ENCODE measurements at places on chromosomes 3 and 15.
A peak's percentile ranks its signal among the peaks of the same experiment; 100 is the strongest.

- no peak for DNase-seq
Measured at GRCh38 chr3:12190832-12191231, 32.1 kb upstream of the TIMP4 start.

DNA sequence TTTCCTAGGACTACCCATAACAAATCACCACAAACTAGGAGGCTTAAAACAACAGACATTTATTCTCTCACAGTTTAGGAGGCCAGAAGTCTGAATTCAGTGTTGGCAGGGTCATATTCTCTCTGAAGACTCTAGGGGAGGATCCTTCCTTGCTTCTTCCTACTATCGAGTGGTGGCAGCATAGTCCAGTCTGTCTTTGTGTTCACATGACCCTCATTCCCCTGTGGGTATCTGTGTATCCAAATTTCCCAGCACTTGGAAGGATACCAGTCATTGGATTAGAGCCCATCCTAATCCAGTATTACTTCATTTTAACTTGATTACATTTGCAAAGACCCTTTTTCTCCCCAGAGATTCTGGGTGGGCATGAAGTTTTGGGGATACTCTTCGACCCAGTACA, 63.8 kb downstream of the GMPS start:
- DNase-seq = no peak

- DNase-seq = no peak
Measured at GRCh38 chr3:15646851-15647511, 45.4 kb downstream of the BTD start.

DNA sequence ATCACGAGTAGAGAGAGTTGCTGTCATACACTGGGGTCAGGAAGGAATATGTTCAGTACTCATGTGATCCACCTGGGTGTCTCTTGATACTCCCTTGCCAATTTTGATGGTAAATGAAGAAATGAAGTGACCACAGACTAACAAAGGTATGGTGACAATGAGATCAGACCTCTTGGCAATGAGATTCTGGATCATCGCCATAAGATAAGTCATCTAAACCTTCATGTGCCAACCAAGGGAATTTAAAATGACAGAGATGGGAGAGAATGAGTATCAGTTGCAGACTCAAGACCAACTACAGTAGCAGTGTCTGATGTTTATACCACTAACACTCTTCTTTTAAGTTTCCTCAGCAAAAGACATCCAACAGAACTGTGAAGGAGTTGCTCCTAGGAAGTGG, 601.0 kb downstream of the MECOM start:
- DNase-seq = no peak

DNA sequence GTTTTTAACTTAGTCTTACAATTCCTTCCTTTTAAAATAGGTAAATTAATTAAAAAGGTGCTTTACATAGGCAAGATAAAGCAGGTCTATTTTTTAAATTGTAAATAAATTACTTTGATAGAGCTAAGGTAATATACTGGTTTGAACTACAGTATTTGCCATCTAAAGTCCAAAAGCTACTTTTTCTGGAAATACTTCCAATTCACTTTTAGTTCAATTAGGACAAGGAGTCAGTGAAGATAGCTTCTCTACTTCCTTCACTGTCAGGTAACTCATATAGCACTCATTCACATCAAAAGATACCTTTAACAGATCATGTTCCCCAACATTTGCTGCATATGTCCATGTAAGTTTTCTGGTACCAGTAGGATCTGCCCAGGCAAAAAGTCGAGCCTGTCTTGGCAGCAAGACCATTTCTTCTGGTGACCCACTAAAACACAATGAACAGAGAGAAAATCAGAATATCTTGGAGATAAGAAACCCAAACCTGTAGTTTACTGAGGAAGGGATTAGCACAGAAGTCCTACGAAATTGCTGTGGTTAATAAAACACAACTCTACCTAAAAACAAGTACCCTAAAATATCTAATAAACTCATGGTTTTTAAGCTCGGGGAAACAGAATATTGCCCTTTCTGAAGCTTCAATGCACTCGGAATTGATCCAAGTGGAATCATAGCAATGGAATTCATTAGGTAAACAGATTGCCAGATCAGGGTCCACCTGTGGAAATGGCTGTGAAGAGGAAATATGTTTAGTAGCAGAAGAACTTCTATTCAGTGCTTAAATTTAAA, 153.1 kb downstream of the VPS13C start:
- no peak for DNase-seq

GRCh38 chr15:78872972-78873792, 492 bp downstream of the MORF4L1 start:
- DNase-seq = peak; percentile 67

GRCh38 chr15:58840048-58840447, 68.9 kb downstream of the MINDY2 start:
- DNase-seq = no peak

- no peak for DNase-seq
Measured at GRCh38 chr15:94230431-94230882, 904 bp upstream of the MCTP2 start.

All from DMS79 treated with DMSO at 0.1 percent for 48 hours (cell line).